ENCODE measurements at places on chromosomes 16 and 17. TPM values are rescaled to one million over a fixed set of nuclear protein-coding genes. Genes with fewer than 3 reads are reported as not detected.
A peak's percentile ranks its signal among the peaks of the same experiment; 100 is the strongest.

- DNase-seq = no peak
- H3K27me3 ChIP-seq = no peaks in the 10 kb centered on the region
- H3K27ac ChIP-seq = no peak overlapping the region
Measured at GRCh38 chr16:85417156-85417860, 195.8 kb upstream of the GSE1 start.

Gene PSME3IP1
- total RNA-seq = 63.6 TPM

GRCh38 chr16:74201576-74201975 lies 95.0 kb upstream of the PSMD7 start:
- DNase-seq = no peak
- no peak overlapping the region for H3K27ac ChIP-seq
- no peak overlapping the region for H3K4me3 ChIP-seq

DNA sequence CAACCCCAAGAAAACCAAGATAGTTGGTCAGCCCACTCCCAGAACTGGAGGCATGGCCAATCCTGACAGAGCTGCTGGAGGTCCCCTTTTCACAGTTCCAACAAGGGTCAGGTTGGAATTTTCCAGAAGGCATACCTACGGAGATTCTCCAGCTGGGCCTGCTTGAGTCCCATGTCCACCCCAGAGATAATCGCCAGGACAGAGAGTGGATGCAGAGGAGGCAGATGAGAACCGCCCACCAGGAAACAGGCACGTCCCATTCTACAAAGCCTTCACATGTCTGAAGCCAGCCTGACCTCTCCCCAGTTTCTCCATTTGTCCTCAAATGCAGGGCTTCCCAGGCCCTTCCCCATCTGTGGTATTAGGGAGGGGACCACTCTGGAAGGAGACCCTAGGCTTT lies 47.4 kb upstream of the SMURF2 start:
- no peaks in the 10 kb centered on the region for H3K27me3 ChIP-seq
- no peak overlapping the region for H3K27ac ChIP-seq
- no peak overlapping the region for H3K4me3 ChIP-seq
- no peaks in the 10 kb centered on the region for H3K36me3 ChIP-seq
- H3K4me1 ChIP-seq = peaks cover 36% of the 10 kb centered on the region
- no peak for DNase-seq

Gene GID4
- total RNA-seq = 18.3 TPM

GRCh38 chr16:84044118-84044488 lies 1.5 kb upstream of the SLC38A8 start:
- no peak overlapping the region for H3K4me3 ChIP-seq
- no peak for DNase-seq
- H3K4me1 ChIP-seq = peaks cover 9% of the 10 kb centered on the region
- H3K36me3 ChIP-seq = peaks cover 16% of the 10 kb centered on the region
- H3K27ac ChIP-seq = no peak overlapping the region
- peaks cover 31% of the 10 kb centered on the region for H3K27me3 ChIP-seq

Gene FUS
- 63.1 TPM for total RNA-seq

- H3K4me1 ChIP-seq = peaks cover 4% of the 10 kb centered on the region
- no peak overlapping the region for H3K27ac ChIP-seq
- H3K4me3 ChIP-seq = no peak overlapping the region
- peak; percentile 9 for DNase-seq
- H3K27me3 ChIP-seq = no peaks in the 10 kb centered on the region
- H3K36me3 ChIP-seq = no peaks in the 10 kb centered on the region
Measured at GRCh38 chr17:3799181-3799945, 1.6 kb downstream of the ITGAE start.

DNA sequence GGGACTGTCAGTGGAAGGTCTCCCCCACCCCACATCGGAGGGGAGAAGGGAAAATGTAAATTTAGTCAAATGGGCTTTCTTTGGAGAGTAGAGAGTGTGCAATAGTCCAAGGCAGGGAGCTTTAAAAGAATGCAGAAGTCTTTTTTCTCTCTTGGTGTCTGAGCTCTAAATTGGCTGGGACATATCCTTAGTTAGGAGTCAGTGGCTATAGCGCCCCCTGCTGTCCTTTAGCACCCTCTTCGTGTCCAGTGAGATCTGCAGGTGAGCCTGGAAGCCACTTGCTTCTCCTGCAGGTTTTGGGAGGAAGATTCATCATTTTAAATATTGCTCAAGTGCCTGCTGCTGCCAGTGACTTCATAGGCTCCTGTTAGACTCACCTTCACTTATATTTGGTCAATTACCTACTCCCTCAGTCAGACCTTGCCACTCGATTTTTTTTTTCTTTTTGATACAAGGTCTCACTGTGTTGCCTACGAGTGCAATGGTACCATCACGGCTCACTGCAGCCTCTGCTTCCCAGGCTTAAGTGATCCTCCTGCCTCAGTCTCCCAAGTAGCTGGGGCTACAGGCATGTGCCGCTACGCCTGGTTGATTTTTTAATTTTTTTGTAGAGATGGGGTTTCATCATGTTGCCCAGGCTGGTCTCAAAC lies 174.8 kb downstream of the PRKCB start:
- no peaks in the 10 kb centered on the region for H3K4me1 ChIP-seq
- no peaks in the 10 kb centered on the region for H3K36me3 ChIP-seq
- DNase-seq = no peak
- H3K4me3 ChIP-seq = no peak overlapping the region

DNA sequence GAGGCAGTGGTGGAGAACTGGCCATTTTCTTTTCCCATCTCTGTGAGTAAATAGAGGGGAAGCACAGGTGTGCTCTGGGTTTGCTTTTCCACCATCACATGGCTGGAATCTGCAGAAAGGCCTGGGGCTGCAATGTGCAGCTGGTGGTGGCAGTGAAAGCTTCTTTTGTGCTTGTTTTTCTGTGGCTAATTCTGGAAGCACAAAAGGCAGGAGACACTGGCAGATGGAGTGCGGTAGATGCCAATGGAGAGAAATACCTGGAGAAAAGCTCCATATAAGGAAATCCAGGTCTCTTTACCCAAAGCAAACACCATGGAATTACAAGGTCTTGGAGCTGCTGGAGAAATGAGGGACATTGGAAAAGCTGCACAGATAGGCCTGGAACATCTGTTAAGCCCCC lies 146.9 kb downstream of the HAPSTR1 start:
- no peaks in the 10 kb centered on the region for H3K27me3 ChIP-seq
- DNase-seq = no peak
- no peaks in the 10 kb centered on the region for H3K4me1 ChIP-seq
- no peak overlapping the region for H3K27ac ChIP-seq

- peak within 1 kb of the TSS; percentile 88 for H3K27ac ChIP-seq
- H3K36me3 ChIP-seq = peaks cover 48% of the 10 kb centered on the region
- H3K4me1 ChIP-seq = peaks cover 43% of the 10 kb centered on the region
- DNase-seq = peak; percentile 93
- peak within 1 kb of the TSS; percentile 58 for H3K4me3 ChIP-seq
Measured at GRCh38 chr17:75896415-75897159, at the start of gene TRIM65. Gene TRIM65 (minus strand): TSS chr17:75896951. CDS start chr17:75896937, 14 bp downstream.

DNA sequence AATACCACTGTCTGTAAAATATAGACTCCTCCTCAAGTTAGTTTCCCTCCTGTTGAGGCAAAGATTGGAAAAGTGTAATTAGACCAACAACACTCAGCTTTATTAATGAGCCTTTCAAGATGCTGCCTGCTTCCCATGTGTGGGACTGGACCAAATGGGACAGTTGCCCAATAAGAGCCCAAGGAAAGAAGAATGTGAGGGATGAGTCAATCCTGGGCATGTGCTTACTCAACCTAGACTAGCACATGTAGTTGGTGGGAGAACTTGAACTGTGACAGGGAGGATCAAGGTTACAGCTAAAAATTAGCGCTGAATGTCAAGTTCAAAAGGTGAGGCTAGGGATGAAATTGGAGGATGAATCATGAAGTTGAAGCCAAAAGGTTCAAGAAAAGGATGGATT lies 435.5 kb downstream of the CA10 start:
- no peak overlapping the region for H3K4me3 ChIP-seq
- DNase-seq = no peak
- H3K4me1 ChIP-seq = no peaks in the 10 kb centered on the region
- H3K27me3 ChIP-seq = no peaks in the 10 kb centered on the region
- H3K27ac ChIP-seq = no peak overlapping the region

DNA sequence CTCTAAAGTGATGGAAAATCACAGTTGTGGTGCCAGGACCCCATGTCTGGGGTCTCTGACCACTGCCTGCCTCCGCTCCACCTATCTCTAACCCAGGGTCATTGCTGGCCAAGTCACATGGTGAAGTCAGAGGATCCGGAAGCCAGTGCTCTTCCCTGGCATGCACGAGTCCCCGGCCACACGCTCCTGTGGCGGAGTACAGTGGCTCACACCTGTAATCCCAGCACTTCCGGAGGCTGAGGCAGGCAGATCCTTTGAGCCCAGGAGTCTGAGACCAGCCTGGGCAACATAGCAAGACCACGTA lies 21.5 kb upstream of the RBFOX3 start:
- H3K27me3 ChIP-seq = peaks cover 23% of the 10 kb centered on the region
- no peak overlapping the region for H3K27ac ChIP-seq
- no peaks in the 10 kb centered on the region for H3K36me3 ChIP-seq
- peak; percentile 44 for DNase-seq

DNA sequence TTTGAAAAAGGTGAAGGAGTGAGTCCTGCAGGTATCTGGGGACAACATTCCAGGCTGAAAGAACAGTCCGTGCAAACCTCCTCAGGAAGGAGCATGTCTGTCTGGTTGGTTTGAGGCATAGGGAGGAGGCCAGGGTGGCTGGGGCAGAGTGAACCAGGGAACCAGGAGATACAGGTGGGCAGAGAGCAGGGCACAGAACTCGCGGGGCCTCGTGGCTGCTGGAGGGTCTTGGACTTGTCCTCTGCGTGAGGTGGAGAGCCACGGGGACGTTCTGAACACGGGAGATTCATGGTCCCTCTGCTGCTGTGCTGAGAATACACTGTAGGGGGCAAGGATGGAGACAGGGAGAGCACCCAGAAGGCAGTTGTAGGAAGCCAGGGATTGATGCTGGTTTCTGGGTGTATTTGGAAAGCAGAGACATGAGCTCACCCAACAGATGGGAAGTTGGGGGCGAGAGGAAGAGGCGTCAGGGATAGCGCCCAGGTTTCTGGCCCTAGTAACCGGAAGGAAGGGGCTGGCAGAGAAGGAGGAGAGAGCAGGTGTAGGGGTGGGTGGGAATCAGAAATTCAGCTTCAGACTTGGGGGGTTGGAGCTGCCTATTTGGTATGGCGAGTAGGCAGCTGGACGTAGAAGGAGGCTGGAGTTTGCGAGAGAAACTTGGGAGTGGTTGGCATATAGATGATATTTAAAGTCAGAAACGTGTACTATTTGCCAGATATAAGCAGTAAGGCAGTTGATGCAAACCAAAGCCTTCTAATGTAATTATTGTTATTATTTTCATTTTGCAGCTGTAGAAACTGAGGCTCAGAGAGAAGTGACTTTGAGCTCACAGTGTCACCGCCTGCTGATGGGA lies at the start of gene CCL17:
Gene CCL17 (plus strand): TSS at position 803 of the 853 bp plus-strand sequence. CDS start 9,166 bp downstream, outside the sequence.
- H3K27ac ChIP-seq = no peak within 1 kb of the TSS
- no peak within 1 kb of the TSS for H3K4me3 ChIP-seq
- DNase-seq = no peak
- no peaks in the 10 kb centered on the region for H3K27me3 ChIP-seq

- no peaks in the 10 kb centered on the region for H3K36me3 ChIP-seq
- no peak overlapping the region for H3K27ac ChIP-seq
- DNase-seq = no peak
- peaks cover 21% of the 10 kb centered on the region for H3K27me3 ChIP-seq
- no peak overlapping the region for H3K4me3 ChIP-seq
- H3K4me1 ChIP-seq = peaks cover 12% of the 10 kb centered on the region
Measured at GRCh38 chr17:45718791-45719190, 65.3 kb upstream of the CRHR1 start.

GRCh38 chr17:80413771-80414507 lies 1.0 kb upstream of the ENDOV start:
- H3K4me1 ChIP-seq = peaks cover 29% of the 10 kb centered on the region
- DNase-seq = no peak
- H3K27ac ChIP-seq = no peak overlapping the region
- H3K36me3 ChIP-seq = no peaks in the 10 kb centered on the region

Gene MRPL45
- total RNA-seq = 37.4 TPM

DNA sequence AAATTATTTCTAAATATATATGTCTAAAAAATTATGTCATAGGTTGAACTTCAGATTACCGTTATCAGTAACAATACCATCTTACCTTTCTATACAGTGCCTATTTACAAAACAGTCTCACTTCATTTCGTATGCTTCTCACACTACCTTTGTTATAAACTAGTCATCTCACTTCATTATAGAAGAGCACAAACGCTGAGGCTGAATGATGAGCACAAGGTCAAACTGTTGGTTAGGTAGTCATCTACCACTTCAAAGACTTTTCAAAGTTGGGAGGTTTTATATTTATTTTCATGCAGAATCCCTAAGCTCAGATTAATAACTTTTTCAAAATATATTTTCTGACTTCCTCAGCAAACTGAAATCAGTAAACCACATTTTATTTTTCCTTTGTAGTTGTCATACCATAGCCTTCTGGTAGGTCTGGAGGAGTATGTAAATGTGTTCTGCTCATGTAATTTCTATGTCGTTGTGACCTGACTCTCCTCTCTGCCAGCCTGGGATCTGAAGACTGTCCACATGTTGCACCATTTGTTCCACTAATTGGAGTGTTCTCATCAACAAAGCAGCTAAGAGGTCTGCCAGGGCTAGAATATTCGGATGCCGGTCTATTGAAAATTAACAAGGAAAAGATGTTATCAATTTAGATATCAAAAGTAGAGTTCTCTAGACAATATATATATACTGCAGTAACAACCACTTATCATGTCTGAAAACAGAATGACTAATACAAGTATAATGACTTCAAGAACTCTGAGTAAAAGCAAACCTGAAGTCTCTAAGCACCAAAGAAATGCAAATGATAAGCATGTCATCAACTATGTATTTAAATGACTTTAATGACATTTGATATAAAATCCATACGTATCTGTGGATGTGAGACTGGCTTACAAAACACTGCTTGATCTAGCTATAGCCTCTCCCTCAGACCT lies 73.9 kb downstream of the CEP95 start:
- DNase-seq = no peak
- H3K27ac ChIP-seq = no peak overlapping the region
- H3K36me3 ChIP-seq = peaks cover 70% of the 10 kb centered on the region
- H3K27me3 ChIP-seq = no peaks in the 10 kb centered on the region
- no peaks in the 10 kb centered on the region for H3K4me1 ChIP-seq

Gene AIPL1
- not detected for total RNA-seq

GRCh38 chr17:75876938-75877751 lies 1.2 kb downstream of the TRIM47 start:
- DNase-seq = peak; percentile 96
- peak overlapping the region; percentile 98 for H3K27ac ChIP-seq
- H3K4me1 ChIP-seq = peaks cover 78% of the 10 kb centered on the region
- peak overlapping the region; percentile 82 for H3K4me3 ChIP-seq

DNA sequence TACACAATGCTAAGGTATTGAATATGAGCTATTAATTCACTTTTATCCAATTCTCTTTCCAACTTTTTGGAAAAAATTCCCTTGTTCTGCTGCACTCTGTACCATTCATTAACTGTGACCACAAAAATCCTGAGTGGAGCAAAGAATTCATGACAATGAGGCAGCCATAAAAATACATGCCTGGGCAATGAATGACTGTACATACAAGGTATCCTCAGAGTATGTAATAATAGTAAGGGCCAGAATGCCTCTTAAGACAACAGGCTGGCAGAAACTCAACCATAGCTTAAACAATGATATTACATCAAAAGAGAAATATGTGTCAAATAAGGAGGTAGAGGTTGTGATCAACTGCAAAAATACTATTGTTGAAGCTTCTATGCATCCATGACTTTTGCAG lies 74.7 kb upstream of the CA10 start:
- no peak for DNase-seq
- no peak overlapping the region for H3K4me3 ChIP-seq

Gene RDM1
- total RNA-seq = not detected

Data from suprapubic skin (tissue), 4 donors.